ENCODE measurements at places on chromosomes 3 and 15. TPM values are rescaled to one million over a fixed set of nuclear protein-coding genes. Genes with fewer than 3 reads are reported as not detected.

The SI gene
- not detected for total RNA-seq

The TICRR gene
- 7.0 TPM for total RNA-seq

The CCDC174 gene
- 9.2 TPM for total RNA-seq

The CCDC9B gene
- 10.0 TPM for total RNA-seq

The HHATL gene
- total RNA-seq = not detected

The CCNB2 gene
- 61.3 TPM for total RNA-seq

The RBP2 gene
- not detected for total RNA-seq

The GOLGA8S gene
- not detected for total RNA-seq

The PAQR9 gene
- total RNA-seq = not detected

The GOLGA6L25 gene
- not detected for total RNA-seq

The ARID3B gene
- total RNA-seq = 4.6 TPM

The RASGRP1 gene
- total RNA-seq = 0.37 TPM

The CPEB1 gene
- total RNA-seq = not detected

The SLC35G2 gene
- 28.8 TPM for total RNA-seq

The FRMD5 gene
- 3.4 TPM for total RNA-seq

The LYZL4 gene
- total RNA-seq = not detected

The TIMMDC1 gene
- 35.3 TPM for total RNA-seq

The MESP1 gene
- total RNA-seq = 0.14 TPM

The ITIH4 gene
- 0.19 TPM for total RNA-seq

The SV2B gene
- 2.6 TPM for total RNA-seq

The SKOR1 gene
- 0.05 TPM for total RNA-seq

The PDIA3 gene
- 423 TPM for total RNA-seq

The GOLGA8A gene
- total RNA-seq = 8.0 TPM

The CEP19 gene
- 6.8 TPM for total RNA-seq

The LCTL gene
- not detected for total RNA-seq

The PCSK6 gene
- total RNA-seq = 24.0 TPM

The TIMP4 gene
- 0.34 TPM for total RNA-seq

The ITPKA gene
- 0.56 TPM for total RNA-seq

The ALDH1L1 gene
- not detected for total RNA-seq

The ZBED2 gene
- not detected for total RNA-seq

The P2RY14 gene
- total RNA-seq = not detected

The SPTBN5 gene
- 3.2 TPM for total RNA-seq

The FAM107A gene
- 2.9 TPM for total RNA-seq

The GPR149 gene
- not detected for total RNA-seq

The SFMBT1 gene
- total RNA-seq = 3.9 TPM

The ZNF609 gene
- 28.8 TPM for total RNA-seq

The OTOL1 gene
- total RNA-seq = not detected

The MEX3B gene
- 11.6 TPM for total RNA-seq

The AGBL1 gene
- total RNA-seq = not detected

The C3orf22 gene
- total RNA-seq = not detected

The GPR171 gene
- total RNA-seq = not detected

Data from dermis blood vessel endothelial cell (primary cell).